Osteocyte (in vitro differentiated cells): ENCODE measurements at places on chromosomes 4 and X. TPM values are rescaled to one million over a fixed set of nuclear protein-coding genes. Genes with fewer than 3 reads are reported as not detected.

Gene FAM53A
- total RNA-seq, result 6.2 and 9.5 TPM in 2 replicates

Gene HS3ST1
- total RNA-seq, result 0.27 TPM in 1 of 2 replicates, not detected in the other

- no peak for DNase-seq
- peaks cover 22% of the 10 kb centered on the region for H3K27me3 ChIP-seq
- no peak overlapping the region for H3K4me3 ChIP-seq
- no peak overlapping the region for H3K27ac ChIP-seq
- H3K36me3 ChIP-seq, result no peaks in the 10 kb centered on the region
These were observed 125.5 kb upstream of the GIMD1 start for GRCh38 chr4:106494066-106494465.

DNA sequence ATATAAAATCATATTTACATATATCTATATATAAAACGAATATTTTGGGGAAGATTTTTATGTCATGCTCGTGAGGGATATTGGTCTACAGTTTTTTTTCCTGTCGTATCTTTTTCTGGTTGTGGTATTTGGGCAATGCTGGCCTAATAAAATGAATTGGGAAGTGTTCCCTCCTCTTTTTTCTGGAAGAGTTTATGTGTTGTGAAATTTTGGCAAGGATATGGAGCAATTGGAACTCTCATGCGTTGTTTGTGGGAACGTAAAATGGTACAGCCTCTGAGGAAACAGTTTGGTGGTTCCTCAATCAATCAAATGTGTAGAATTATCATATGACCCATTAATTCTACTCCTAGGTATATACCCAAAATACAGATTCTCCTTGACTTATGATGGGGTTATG, 69.8 kb downstream of the ZNF182 start:
- no peaks in the 10 kb centered on the region for H3K4me1 ChIP-seq
- H3K4me3 ChIP-seq, result no peak overlapping the region
- H3K27ac ChIP-seq, result no peak overlapping the region
- no peaks in the 10 kb centered on the region for H3K27me3 ChIP-seq

DNA sequence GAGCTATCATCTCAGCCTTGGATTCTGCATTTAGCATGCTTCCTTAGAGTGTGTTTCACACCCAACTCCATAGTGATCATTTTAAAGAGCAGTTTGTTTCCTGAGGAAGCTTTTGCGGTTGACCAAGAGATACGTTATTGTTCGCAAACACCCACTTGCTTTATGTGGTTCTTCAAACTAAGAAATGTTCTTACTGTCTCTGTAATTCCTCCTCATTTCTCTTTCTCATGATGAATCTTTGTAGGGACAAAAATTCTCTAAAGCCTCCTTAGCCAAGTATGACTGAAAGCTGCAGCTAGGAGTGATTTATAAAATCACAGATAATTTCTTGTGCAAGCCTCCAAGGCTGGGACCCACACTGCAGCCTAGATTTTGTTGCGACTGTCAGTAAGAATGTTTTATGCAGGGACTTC, 10.0 kb downstream of the TNIP3 start:
- H3K4me3 ChIP-seq, result no peak overlapping the region
- no peaks in the 10 kb centered on the region for H3K27me3 ChIP-seq
- H3K27ac ChIP-seq, result no peak overlapping the region
- H3K36me3 ChIP-seq, result no peaks in the 10 kb centered on the region
- DNase-seq, result no peak
